GM19239 (cell line): ENCODE measurements at places on chromosomes 11 and 22.

GRCh38 chr11:135006800-135007199 is 594.8 kb upstream of the B3GAT1 start:
- DNase-seq = no peak

DNA sequence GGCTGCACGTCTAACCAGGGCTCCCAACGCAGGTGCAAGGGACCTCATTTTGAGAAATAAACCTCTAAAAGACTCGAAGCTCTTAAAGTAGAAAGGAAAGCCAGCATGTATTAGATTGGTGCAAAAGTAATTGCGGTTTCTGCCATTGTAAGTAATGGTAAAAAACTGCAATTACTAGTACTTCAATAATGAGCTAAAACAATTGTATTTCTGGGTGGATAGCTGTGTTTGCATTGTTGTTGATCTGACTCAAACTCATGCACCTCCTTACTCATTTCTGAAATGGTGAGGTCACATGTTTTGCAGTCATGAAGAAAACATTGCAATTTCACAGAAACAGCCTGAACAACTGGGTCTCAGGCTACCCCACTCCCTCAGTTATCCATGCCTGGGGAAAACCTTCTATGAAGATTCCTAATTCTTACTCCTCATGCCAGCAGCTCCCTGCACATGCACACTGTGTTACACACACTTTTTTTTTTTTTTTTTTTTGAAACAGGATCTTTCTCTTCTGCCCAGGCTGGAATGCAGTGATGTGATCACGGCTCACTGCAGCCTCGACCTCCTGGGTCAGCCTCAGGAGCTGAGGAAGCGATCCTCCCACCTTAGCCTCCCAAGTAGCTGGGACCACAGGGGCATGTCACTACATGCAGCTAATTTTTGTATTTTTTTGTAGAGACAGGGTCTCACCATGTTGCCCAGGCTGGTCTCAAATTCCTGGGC is 24.6 kb downstream of the VWCE start:
- DNase-seq = no peak

DNA sequence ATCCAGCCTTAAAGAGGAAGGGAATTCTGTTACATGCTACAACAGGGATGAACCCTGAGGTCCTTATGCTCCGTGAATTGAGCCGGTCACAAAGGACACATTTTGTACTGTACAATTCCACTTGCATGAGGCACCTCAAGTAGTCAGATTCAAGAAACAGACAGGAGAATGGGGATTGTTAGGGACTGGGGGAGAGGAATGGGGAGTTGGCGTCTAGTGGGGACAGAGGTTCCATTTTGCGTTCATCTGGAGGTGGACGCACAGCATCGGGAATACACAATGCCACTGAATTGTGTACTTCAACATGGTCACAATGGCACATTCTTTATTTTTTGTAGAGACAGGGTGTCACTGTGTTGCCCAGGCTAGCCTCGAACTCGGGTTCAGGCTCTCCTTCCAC is 14.1 kb downstream of the TBX1 start:
- DNase-seq = no peak

DNA sequence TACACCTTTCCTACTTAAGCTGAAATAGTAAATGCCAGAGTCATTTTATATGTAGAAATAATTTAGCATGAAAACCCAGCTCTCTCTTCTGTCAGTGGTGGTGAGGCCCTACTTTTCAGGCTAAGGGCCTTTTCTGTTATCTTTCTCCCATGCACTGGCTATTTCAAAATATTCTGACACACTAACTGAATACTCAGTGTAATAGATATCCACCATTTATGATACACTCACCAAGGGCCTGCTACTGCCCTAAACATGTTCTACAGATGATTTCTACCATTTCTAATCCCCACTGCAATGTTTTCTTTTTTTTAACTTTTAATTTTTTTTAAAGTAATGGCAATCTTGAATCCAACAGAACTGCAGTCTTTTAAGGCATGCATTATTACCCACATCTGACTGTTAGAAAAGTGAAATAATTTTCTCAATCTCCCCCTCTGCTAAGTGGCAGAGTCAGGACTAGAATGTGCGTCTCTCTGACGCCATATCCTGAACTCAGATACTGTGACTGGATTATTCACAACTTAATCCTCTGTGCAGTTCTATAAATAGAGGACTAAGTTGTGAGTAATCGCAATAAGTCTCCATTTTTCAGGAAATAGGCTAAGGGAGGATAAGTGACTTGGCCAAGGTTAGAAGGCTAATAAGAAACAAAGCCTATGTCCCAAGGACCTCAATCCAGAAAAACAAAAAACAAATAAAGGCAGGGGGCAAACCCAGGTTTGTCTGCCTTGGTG is 44.0 kb downstream of the GRAMD1B start:
- no peak for DNase-seq

- DNase-seq = no peak
These were observed 213.9 kb upstream of the CADM1 start for GRCh38 chr11:115718106-115718505.

- no peak for DNase-seq
These were observed 28.2 kb downstream of the KCTD17 start for GRCh38 chr22:37079668-37080171.
